ENCODE measurements at places on chromosomes 11 and 22.
A peak's percentile ranks its signal among the peaks of the same experiment; 100 is the strongest.

DNA sequence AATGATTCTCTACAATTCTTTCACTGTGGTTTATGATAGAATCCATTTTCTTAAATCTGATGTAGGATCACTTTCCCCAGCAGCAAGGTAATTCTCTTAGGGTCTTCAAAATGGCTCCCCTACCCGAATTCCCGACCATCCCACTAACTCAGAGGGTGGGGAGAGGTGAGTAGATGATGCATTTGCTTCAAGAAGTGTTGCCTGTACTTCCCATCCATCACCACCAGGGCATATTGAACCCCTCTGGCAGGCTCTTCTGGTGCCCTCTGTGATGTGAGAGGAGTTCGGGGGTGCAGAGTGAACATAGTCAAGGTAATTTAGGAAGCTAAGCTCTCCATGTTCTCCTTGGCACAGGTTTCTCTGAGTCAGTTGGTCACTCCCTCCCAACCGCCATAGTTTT lies 52.3 kb downstream of the ZNRF3 start:
- DNase-seq, result no peak

DNA sequence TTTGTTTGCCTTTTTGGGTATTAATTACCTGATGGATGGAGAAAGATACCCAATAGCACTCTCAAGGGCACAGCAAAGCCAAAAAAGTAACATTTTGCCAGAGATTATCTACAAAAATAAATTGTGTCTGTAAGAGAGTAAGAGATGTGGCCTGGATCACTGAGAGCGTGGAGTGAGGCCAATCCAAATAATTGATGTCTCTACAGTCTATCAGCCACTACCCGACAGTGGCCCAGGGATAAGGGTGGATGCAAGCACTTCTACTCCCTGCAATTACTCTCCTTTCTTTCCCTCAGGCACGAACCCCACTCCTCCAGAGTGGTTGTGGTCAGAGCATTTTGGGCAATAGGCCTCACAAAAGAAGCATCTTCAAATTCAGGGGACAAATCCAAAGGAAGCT lies 92.3 kb upstream of the ZC3H12C start:
- no peak for DNase-seq

- DNase-seq, result no peak
These were observed 8.9 kb downstream of the SLC15A3 start for GRCh38 chr11:60942970-60943565.

DNA sequence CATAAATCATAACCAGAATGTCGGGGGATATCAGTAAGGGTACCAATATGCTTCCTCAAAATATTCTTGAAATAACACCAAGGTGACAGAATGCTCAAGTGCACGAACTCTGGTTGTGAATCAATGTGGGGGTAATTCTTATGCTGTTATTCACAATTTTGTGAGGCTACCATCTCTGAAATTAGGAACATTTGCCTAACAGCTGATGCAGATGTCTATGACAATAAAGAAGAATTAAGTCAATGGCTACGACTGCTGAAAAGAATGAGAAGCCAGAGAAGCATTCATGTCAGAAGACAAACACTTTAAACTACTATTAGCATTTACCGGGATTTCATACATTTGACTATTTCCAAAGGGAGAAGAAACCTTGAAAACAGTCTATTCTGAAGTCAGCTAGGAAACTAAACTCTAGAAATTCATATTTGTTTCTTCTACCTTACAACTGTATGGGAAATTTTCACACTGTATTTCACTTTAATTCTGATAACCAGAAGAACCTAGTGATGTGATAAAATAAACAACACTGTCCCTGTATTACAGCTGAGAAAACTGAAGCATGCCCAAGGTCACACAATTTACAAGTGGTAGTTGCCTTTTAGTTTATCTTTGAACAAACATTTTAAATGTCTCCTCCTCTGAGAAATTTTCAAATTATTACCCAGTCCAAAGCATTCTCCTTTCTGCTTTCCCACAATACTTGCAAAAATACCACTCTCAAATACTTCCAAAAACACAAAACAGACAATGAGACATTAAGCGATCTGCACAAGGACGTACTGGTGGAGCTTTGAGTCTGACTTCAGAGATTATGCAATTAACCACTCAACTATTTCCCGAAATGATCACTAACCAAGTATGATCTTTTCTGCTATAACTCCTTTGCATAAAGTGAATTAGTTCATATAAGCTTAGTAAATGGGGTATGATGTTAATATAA lies 18.0 kb upstream of the ARHGAP32 start:
- DNase-seq, result no peak

GRCh38 chr22:33723915-33724314 lies 196.4 kb downstream of the LARGE1 start:
- DNase-seq, result no peak

GRCh38 chr11:46234311-46234710 lies 43.2 kb upstream of the CREB3L1 start:
- no peak for DNase-seq

DNA sequence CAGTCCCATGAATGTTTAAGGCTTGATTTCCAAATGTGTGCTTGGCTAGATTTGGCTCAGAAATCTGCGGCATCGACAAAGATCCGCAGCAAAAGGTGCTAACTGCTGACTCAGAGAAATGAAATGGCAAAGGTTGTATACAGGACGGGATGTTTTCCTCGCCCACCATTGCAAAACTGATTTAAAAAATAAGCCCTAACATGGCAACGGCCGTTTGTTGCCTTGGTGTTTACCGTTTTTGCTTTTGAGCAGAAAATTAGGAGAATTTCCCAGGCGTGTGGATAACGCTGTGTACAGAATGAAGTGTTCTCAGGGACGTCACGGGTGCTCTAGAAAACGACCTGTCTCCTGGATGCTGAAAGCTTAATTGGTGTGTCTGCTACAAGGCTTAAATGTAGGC lies 70.2 kb downstream of the ARHGAP8 start:
- DNase-seq, result no peak

DNA sequence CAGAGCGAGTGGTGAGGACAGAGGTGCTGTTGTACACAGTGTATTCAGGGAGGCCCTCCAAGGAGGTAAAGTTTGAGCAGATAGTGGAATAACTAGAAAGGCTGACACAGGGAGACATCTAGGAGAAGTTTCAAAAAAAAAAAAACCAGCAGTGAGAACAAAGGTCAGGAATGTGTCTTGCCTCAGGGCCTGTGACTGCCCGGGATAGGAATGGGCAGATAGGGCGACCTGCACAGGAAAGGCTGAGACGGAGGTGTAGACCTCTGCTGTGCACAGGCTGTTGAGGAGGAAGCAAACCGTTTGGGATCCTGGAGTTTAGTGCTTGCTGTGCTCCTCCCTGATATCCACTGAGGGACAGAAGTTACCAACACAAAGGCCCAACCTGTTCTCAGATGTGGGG lies 406.5 kb upstream of the B3GAT1 start:
- DNase-seq, result no peak

- no peak for DNase-seq
These were observed 41.2 kb upstream of the GRAMD4 start for GRCh38 chr22:46578824-46579561.

DNA sequence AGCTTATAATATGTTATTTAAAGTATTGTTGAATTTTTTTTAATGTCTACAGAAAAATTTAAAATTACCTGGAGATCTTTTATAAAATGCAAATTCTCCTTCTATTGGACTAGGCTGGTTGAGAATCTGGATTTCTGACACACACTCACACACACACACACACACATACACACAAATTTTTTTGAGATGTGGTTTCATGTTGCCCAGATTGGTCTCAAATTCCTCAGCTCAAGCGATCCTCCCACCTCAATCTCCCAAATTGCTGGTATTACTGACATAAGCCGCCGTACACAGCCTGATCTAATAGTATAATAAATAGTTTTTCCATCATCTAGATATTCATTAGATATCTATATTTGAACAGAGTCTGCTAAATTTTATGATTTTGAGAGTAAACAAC lies 4.5 kb upstream of the RFPL1 start:
- no peak for DNase-seq

- peak; percentile 80 for DNase-seq
These were observed 28.9 kb downstream of the MFNG start for GRCh38 chr22:37457093-37457893.

- DNase-seq, result no peak
These were observed 3.1 kb upstream of the ADM start for GRCh38 chr11:10301656-10302358.

GRCh38 chr11:44626645-44627044 lies 61.2 kb downstream of the CD82 start:
- DNase-seq, result no peak
